ENCODE measurements at places on chromosomes 2 and 18.

DNA sequence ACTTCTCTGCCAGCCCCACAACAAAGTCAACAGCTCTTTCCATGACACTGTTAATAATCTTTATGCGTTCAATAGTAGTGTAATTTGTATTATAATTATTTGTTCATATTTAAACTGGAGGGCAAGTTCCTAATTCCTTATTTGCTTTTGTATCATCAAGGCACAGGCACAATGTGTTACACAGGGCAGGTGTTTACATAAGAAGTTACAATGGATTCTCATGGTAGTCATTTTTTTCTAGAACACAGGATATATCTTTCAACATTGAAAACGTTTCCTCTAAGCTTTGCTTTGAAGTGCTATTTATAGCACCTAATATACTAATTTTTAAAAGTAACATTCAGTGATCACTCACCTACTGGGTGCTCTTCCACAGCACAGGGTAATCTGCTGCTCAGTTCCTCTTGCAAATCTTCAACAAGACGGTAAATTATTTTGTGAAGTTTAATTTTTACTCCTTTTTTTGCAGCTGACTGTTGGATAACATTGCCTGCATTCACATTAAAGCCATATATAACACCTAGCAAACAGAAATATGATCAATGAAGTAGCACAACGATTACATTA lies 7.3 kb downstream of the RPS27A start:
- no peak for DNase-seq

GRCh38 chr2:128783193-128783671 lies 464.6 kb upstream of the HS6ST1 start:
- DNase-seq: no peak

- no peak for DNase-seq
These were observed 83.1 kb downstream of the FAM210A start for GRCh38 chr18:13643261-13643751.

DNA sequence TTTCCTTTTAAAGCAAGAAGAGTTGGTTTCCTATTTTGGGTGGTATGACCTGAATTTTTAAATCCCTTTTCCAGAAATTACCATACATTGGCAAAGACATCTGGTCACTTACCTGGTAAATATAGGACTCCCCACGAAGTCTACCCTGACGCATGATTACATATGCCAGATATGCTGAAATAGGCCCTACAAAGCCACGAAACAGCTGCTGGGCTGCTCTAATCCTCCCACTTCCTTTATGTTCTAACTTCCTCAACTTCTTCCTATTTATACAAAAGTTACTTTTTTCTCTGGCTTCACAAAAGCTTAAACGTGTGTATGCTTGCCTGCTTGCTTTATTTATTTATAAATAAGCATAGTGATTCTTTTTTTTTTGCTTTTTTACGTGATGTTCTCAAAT lies 186.0 kb upstream of the EPHA4 start:
- DNase-seq: no peak

DNA sequence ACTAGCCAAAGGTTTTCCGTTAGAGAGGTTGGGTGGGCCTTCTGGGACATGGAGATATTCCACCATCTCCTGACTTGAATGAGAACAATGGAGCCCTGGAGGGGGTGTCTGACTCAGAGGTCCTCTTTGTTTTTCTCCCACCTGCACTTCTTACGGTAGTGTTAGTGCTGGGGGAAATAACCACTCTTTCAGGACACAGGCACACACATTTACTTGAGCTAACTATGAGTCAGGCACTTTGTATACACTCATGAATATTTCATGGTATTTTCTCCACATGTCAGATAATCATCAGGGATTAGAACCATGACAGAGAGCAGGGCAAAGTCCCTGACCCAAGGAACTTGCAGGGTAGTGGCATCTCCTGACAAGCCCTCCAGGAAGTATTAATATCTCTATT lies 439.1 kb downstream of the TSN start:
- no peak for DNase-seq

DNA sequence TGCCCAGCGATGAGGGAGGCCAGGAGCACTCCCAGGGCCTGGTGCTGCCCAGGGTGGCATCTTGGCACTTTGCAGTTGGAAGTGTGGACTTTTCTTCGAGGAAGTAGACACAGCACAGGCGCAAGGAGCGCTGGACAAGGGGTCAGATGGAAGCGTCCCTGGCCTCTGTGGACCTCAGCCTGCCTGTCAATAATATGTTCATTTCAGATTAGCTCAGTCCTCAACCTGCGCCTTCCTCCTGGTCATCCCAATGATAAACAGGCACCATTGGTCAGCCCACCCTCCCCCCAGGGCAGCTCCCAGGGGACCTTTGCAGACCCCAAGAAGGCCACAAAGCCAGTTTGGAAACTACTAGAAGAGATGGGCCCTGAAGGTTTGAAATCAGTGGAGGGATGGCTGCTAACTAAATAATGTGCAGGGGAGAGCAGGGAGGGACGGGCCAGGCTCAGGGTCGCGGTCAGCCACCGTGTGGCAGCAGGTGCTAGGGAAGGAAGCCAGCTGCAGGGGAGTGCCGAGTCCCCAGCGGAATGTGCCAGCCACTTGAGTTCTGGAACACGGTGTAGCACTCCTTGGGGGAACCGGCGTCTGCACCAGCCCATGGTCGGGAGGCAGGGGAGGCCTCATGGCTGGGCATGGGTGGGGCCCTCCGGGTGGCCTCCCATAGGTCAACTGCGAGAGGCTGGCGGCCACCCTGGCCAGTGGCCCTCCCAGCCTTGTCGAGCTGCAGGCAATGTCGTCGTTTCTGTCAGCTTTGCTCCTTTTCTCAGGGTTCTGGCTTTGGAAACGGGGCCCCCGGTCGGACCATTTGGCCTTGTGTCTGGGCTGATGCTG lies 59.9 kb downstream of the ADI1 start:
- no peak for DNase-seq

- peak; percentile 37 for DNase-seq
These were observed 1110.3 kb upstream of the KLHL29 start for GRCh38 chr2:22274661-22275060.

DNA sequence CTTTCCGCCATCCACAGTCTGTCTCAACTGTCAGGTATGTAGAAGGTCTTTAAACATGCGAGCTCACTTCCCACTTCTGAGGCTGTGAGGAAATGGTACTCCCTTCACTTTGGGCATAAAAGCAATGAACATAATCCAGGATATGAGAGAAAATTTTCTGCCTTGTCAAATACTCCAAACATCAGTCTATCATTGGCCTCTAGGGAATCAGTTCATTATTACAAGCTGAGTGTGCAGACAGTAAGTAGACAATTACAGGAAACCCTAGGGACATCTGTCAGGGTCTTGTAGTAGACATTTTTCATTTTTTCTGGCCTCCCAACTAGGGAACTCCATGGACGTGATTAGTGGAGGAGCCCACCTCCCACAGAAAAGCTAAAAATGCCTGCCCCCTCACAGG lies 13.6 kb upstream of the APCDD1 start:
- DNase-seq: no peak

- no peak for DNase-seq
These were observed 129.4 kb downstream of the TFCP2L1 start for GRCh38 chr2:121155502-121156056.

GRCh38 chr2:45024600-45025291 lies 15.5 kb upstream of the SIX2 start:
- peak; percentile 44 for DNase-seq

- no peak for DNase-seq
These were observed 167.1 kb downstream of the PRKCE start for GRCh38 chr2:45818591-45818990.

DNA sequence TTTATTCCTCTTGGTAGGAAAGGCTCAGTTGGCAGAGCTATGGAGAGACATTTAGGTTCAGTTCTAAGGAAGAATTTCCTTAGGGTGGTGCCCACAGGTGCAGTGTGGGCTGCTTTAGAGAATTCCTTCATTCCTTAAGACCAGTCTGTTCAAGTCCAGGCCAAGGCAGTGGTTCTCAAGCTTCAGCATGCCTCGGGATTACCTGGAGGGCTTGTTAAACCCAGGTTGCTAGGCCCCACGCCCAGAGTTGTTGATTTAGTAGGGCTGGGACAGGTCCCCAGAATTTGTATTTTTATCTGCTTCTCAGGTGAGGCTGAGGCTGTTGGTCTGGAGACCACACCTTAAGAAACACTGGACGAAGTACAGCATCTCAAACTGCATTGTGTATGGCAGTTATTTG lies 68.9 kb downstream of the CERS6 start:
- DNase-seq: no peak

- no peak for DNase-seq
These were observed 35.1 kb upstream of the EFHD1 start for GRCh38 chr2:232598293-232598692.

- DNase-seq: no peak
These were observed 61.8 kb downstream of the SEMA4F start for GRCh38 chr2:74715880-74716279.

GRCh38 chr2:8216397-8216796 lies 465.5 kb upstream of the ID2 start:
- no peak for DNase-seq

DNA sequence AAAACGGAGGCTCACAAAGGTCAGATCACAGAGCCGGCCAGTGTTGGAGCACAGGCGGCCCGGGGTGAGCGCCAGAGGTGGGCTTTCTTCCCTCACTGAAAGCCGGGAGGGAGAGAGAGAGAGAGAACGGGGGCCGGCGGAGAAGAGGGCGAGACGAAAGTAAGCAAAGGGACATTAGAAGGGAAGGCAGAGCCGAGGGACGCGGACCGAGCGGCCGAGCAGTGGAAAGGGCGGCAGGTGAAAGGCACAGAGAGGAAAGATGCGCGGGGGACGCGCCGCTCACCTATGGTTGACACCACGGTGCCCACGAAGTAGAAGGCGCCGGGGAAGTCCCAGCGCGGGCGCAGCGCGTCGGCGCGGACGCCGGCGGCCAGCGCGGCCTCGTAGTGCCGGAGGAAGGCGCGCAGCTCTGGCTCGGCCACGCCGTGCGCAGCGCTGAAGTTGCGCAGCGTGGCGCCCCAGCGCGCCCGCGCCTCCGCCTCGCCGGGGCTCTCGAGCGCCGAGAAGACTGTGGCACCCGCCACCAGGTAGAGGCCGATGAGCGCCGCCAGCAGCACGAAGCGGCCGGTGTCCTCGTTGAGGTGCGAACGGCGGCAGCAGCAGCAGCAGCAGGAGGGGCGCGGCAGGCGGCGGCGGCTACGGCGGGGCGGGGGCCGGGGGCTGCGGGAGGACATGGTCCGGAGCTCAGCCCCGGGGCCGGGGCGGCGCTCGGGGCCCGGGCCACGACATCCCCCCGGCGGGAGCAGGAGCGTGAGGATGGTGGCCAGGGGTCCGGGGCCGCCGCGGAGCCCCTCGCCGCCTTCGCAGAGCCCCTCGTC lies 166.9 kb downstream of the MSH2 start:
- DNase-seq: no peak

DNA sequence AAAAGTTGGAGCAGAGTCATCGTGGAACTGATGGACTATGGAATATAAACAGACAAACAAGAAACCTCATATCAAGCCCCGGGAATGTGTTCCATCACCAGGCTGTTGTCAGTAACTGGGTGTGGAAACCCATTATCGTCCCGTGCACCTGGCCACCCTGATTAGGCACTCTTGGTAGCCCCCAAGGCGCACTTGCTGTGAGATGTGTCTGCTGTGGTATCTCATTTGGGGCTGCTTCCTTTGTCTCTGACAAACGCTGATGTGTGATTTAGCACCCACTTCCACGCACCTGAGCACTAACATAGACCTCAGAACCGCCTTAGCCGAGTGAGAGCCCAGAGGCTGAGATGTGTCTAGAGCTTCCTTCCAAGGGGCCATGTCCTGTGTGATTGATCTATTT lies 96.3 kb downstream of the PRPF40A start:
- no peak for DNase-seq

DNA sequence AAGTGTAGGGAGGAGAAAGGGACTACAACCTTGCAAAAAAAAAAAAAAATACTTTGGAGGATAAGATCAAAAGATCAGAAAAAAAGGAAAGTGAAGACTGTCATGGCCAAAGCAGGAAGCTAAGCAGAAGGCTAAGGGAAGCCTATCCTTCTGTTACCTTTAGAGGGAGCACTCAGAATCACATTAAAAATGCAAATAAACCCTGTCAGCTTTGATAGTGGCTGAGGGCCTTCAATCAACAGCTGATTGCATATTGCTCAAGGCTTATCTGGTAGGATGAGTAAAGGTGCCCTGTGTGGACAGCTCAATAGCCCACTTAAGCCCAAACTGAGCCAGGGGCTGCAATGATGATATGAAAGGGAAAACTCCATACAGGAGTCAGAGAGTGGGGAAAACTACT lies 1021.2 kb downstream of the LRP1B start:
- no peak for DNase-seq

GRCh38 chr18:79738041-79738461 lies 58.4 kb downstream of the CTDP1 start:
- DNase-seq: no peak

Data from NCI-H446 treated with DMSO at 0.1 percent for 48 hours (cell line).